Cardiac septum (tissue), 1 donor: ENCODE measurements at places on chromosomes 12 and 14.
A peak's percentile ranks its signal among the peaks of the same experiment; 100 is the strongest.

GRCh38 chr14:30223966-30224365 lies 296.3 kb upstream of the PRKD1 start:
- no peak for DNase-seq

DNA sequence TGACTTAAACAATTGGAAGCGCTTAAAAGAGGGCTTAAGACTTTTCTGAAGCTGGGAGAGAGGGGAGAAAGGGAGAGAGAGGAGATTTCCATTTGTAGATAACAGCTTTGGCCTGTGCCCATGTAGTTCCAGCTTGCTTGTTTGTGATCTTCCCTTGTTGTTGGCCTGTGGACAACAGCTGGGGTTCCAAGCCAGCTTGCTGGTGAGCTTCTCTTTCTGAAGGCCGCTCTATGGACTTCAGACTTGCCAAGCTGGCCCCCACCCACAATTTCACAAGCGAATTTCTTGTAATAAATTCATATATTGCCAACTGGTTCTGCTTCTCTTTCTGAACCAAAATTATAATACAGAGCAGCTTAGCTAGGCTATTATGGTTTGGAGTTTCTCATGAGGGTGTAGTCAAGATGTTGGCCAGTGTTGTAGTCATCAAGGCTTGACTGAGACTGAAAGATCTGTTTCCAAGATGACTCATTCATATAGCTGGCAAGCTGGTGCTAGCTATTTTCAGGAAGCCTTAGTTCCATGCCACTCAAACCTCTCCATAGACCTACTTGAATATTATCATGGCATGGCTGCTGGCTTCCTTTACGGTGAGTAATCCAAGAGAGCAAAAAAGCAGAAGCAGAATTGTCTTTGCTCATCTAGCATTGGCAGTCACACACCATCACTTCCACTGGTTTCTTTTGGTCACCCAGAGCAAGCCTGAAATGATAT lies 89.4 kb downstream of the ATP23 start:
- no peak for DNase-seq

DNA sequence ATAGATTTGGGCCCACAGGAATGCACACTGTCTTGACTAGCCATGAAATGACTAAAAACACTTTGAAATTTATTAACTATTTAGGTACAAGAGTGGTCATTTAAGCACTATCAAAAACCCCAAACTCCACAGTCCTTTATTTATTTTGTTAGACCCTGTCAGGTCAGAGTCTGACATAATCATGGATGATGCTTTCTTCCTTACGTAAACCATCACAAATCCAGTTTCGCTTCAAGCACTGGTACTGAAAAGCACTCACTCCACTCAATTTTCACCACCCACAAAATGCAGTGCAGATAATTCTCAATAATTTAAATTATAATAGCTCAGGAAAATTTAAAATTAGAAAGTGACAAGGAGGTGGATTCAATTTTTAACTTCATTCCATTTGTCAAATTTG lies 25.8 kb downstream of the PPP2R5E start:
- no peak for DNase-seq

GRCh38 chr12:76945867-76946266 lies 67.0 kb upstream of the CSRP2 start:
- no peak for DNase-seq

DNA sequence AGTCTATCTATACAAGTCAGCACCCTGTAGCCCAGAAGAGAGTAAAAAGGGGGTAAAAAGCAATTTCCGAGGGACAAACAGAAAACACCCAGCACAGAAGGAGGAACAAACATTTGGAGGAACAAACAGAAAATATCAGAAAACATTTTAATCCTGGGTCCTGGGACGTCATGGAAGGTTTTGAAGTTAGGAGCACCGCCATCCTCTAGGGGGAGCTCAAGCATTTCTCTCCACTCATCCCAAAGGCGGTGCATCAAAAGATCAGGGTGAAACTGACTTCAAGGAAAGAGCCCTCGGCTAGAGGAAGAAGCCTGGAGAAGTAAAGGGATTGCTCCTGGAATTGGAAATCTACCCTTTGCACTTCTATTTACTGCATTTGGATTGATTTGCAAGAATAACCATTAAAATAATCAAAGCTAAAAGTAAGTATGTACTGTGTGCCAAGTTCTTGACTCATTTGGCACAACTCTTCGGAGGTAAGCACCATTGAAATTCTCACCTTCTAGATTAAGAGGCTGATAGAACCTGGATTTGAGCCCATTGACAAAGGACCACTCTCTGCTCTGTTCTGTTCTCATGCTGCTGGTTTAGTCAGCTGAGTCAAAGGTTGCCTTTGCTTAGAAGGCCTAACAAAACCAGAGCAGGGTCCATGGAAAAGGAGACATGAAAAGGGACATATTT lies 17.2 kb upstream of the POC1B start:
- no peak for DNase-seq

- DNase-seq = no peak
Measured at GRCh38 chr14:74840603-74841030, 35.3 kb downstream of the PROX2 start.

GRCh38 chr12:130041983-130042812 lies 120.1 kb upstream of the FZD10 start:
- DNase-seq = peak; percentile 74

DNA sequence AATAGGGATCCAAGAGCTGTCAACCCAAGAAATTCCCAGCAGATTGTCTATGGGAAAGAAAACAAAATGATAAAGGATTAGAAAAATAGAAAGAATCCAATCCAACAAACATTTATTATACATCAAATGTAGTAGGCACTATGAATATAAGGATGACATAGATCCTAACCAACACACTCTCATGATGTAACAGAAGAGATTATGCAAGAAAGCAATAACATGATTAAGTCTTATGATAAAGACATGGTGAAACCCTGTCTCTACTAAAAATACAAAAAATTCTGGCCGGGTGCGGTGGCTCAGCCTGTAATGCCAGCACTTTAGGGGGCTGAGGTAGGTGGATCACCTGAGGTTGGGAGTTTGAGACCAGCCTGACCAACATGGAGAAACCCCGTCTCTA lies 2.7 kb downstream of the MED6 start:
- DNase-seq = no peak

DNA sequence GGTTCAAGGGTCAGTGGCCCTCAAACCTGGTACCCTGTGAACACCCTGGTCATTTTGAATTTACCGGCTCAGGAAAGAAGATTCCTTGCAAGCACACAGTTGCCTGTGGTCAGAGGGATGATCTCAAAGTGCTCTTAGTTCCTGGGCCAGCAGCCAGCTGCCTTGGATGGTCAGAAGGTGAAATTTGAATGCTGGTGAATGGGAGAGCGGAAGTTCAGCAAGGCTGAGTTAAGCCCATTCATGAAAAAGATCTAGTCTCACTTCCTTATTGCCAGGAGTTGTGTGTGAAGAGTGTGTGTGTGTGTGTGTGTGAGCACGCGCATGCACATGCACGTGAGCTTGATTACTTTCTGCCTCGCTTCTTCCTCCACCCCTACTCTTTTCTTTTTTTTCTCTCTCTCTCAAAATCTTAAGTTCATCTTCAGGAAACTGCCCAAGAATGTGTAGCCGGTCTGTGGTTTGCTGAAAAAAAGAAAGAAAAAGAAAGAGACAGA lies 155.5 kb upstream of the CCND2 start:
- DNase-seq = no peak

DNA sequence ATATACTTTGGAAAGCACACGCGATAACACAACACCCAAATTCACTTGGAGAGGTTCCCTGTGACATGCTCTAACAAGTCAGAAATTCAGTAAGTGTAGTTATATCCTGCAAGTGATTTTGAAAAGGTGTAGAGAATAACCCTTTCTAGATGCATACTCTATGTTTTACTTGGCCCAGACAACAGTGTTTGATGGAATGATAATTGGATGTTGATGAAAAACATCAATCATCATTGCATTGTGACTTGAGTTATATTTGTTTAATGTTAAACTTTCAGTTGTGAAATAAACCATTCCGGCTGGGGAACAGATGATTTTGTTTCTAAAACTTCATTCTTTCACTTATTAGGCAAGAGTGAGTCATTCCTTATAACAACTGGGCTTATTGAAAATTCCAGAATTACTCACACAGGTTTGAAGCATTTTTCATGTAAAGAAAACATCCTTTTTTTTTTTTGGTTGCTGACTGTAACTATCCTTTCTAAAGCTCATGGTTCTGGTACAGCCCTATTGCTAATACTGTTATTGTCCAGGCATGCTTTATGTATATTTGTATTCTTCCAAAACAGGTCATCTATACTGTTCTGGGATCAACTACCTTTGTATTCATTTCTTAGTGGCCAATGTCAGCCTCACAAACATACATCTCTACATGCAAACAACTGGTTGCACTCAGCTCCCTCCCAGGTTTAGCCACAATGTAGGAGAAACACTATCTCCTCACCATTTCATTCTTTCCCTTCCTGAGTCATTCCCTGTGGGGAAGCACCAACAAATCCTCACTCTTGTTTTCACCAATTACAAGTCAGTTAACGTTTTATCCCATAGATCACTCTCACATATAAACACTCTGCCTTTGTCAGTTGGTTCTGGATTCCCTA lies 121.2 kb upstream of the LRIG3 start:
- DNase-seq = no peak

GRCh38 chr14:100246809-100247428 lies 8.0 kb downstream of the YY1 start:
- DNase-seq = no peak

DNA sequence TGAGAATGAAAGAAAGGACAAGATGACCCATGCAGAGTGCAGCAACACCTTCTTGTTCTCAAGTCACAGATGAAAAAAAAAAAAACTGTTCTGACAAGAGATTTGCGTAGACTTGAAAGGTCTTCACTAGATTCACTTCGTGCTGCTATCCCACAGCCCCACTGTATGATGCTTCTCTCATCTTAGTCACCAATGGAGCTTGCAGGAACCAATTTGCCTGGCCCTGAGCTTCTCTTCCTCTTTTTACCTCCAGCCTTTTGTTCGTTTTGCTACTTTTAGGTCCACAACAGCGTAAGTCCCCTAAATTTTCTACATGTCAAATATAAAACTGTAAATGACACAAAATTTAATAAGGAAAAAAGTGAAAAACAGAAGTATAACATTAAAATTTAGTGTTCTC lies 107.9 kb upstream of the NAP1L1 start:
- DNase-seq = no peak

DNA sequence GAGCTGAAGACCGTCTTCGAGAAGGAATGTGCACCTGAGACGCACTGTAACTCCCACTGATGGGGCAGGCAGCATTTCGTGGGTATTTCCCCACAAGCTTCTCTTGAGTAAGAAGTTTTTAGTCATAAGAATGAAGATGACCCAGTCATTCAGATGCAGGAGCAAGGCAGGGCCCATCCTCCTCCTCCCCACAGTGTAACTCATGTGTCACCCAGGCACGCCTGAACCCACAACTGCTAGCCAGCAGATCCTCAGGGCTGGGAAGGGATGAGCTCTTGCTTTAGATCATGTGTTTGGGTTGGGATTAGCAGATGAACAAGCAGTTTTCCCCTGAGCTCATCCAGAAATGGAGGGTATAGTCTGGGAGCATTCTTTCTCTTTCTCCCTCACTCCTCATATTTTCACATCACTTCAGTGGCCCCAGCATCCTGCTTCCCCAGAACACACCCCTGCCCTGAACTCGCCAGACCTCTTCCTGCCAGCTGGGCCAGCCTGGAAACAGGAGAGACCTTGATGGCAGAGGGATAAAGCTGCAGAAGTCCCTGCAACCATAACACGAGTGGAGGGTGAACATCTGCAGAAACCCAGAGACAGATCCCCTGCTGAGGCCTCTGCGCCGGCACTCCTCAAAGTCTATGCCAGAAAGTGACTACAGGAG lies 73.3 kb downstream of the B4GALNT3 start:
- DNase-seq = no peak

DNA sequence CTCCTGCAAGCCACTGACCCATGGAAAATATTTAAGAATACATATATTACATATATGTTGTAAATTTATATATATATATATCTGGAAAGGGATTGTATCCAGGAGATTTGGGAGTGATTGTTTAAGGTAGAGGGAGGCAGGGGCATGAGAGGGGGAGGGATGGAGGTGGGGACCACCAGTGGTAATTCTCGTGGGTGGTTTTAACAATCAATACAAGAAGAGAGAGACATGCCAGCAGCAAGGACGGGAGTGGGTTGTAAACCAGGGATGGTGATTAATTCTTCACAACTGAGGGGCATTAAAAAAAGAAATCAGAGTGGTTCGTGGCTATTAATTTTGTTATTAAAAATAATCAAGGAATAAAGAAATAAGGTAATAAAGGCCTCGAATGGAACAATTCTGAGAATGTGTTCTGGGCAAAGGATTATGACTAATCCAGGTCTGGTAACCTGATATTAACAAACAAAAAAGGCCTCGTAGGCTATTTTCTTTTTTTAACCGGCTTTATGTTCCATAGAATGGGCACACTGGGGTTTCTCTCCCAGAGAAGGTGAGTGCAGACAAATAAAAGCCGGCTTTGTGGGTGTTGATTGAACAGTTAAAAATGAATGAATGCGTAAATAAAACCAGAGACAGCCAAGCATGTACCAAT lies 8.3 kb upstream of the RTL1 start:
- DNase-seq = no peak

- DNase-seq = no peak
Measured at GRCh38 chr12:570921-571794, 92.1 kb downstream of the NINJ2 start.

DNA sequence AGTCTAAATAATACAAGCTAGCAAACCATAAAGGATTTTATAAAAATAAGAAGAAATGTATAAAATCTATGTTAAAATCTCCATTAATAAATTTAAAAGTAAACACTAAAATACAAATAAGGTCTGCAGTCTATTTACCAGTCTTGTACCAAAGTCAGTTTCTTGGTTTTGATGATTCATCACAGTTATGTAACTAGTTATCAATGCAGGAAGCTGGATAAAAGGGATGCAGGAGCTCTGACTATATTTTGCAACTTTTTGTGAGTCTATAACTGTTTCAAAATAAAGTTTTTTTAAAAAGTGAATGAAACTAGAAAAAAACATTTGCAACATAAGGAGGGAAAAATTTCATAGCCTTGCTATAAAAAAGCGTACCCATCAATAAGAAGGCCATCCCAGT lies 151.5 kb downstream of the DERA start:
- no peak for DNase-seq

DNA sequence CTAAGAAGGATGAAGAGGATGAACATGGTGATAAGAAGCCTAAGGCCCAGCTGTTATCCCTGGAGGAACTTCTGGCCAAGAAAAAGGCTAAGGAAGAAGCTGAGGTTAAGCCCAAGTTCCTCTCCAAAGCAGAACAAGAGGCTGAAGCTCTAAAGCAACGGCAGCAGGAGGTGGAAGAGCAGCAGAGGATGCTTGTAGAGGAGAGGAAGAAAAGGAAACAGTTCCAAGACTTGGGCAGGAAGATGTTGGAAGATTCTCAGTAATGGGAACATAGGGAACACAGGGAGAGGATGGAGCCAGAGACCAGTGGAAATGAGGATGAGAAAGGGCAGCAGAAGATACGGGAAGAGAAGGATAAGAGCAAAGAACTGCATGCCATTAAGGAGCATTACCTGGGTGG lies 27.5 kb upstream of the KRT77 start:
- DNase-seq = no peak

DNA sequence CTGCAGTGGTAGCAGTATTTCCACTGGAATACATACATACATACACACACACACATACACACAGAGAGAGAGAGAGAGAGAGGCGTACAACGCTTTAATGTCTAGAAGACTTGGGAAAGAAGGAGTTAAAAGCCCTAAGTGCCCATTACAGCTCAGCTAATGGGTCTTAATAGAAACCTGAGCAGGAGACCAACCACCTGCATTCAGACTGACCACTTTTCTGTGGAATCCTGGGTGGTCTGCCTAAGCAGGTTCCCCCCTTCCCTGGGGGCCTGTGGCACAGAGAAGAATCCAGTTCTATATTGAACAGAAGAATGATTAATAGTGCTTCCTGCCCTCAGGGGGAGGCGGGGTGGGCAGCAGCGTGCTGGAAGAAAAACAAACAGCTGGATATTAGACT lies 312.4 kb upstream of the PRKD1 start:
- DNase-seq = no peak
